Lower leg skin (tissue), 4 donors: ENCODE measurements at places on chromosomes 5 and 9. TPM values are rescaled to one million over a fixed set of nuclear protein-coding genes. Genes with fewer than 3 reads are reported as not detected.

- DNase-seq: no peak
These were observed 34.8 kb upstream of the PRDM12 start for GRCh38 chr9:130629443-130630070.

CDC20B gene
- total RNA-seq: not detected

- no peak for DNase-seq
These were observed 60.3 kb upstream of the NEK6 start for GRCh38 chr9:124197177-124198095.

DNA sequence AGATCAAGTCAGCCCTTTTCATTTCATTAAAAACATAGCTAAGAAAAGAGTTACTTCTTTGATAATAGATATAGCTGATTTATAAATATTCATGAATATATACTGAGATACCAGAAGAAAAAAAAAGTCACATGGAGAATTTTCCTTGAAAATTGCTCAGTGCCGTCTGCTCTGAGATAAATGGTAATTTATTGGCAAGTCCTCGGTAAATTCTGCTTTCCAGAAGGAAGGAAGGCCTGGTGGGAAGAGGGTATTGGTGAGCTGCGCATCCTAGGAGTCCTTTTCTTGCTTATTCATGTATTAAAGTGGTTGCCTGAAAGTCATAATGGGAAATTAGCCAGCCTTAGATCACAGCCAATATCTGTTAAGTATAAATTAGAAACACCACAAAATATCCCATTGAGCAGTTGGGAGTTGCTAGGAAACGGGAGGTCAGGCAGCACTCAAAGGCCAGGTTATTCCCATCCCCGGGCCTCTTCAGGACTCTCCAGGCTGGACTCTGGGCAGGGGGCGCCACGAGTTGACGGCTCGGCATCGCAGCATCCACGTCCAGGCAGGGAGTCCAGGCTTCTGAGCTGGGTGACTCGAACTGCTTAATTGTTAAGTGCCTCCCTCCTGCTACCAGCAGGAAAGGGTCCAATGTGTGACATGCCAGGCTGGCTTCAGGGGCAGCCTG, 116.7 kb upstream of the RETREG1 start:
- DNase-seq: peak; percentile 72

DNA sequence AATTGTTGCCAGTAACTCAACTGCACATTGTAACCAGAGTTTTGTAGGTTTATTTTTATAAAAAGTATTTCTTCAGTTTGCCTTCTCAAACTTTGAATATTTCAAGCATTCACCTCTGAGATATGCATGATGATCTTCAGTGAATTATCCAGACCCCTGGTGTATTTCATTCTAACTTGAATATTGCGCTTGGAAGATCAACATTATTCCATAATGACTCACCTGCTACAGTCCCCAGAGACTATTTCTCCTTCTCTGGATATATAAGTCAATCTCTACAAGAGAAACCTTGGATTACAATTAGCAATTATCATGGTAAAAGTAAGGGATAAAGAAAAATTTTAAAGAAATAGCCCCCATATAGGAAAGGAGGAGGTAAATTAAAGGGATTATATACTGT, 1041.0 kb downstream of the TLE1 start:
- DNase-seq: no peak

ISL1 gene
- total RNA-seq: 0.76 TPM
